ENCODE measurements at places on chromosomes 1 and 21.

- peak; percentile 94 for DNase-seq
Observed at GRCh38 chr1:19390901-19391595, 78.9 kb downstream of the SLC66A1 start.

- no peak for DNase-seq
Observed at GRCh38 chr1:30419831-30420230, 303.6 kb downstream of the MATN1 start.

DNA sequence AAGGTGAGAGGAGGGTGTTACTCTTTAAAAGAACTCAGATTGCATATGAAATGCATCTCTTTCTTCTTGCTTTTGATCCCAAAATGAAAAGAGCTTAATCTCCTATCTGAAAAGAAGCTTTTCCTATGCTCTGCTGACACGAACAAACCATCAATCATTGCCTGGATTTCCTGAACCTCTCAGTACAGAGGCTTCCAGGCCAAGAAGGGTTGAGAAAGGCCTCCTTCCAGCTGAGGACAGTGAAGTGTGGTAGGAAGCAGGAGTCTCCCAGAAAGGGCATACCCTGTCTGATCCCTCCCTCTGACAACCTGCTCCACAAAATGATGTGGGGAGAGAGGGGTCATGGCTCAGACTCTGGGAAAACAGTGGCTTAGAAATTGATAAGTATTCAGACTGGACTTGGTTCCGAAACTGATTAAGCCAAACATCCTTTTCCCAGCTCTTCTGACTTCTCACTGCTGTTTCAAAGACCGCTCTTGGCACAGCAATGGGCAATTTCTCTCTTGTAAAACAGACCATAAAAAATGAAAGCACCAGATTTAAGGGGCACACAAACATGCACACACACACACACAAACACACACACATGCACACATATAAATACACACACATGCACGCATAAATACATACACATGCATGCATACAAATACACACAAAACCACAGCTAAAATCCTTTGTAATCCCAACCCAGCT is 310.3 kb downstream of the SIPA1L2 start:
- no peak for DNase-seq

GRCh38 chr1:236913371-236914037 is 90.7 kb downstream of the MT1HL1 start:
- no peak for DNase-seq

DNA sequence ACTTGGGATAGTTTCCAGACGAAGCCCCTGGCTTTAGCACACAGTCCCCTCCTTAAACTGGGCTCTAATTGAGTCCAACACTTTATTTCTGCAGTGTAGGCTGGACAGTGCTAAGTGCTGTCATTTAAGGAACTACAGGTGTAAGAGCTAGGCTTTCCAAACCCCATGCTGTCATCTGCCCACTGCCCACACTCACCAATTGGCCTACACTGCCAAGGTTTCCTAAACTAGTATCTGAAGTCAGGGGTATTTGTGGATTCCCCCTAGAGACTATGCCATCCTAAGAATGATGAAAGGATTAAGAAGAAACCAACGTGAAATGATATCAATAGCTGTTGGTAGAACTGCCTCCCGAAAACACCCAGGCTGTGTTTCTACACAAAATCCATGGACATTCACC is 160.9 kb downstream of the TBX15 start:
- DNase-seq = no peak

DNA sequence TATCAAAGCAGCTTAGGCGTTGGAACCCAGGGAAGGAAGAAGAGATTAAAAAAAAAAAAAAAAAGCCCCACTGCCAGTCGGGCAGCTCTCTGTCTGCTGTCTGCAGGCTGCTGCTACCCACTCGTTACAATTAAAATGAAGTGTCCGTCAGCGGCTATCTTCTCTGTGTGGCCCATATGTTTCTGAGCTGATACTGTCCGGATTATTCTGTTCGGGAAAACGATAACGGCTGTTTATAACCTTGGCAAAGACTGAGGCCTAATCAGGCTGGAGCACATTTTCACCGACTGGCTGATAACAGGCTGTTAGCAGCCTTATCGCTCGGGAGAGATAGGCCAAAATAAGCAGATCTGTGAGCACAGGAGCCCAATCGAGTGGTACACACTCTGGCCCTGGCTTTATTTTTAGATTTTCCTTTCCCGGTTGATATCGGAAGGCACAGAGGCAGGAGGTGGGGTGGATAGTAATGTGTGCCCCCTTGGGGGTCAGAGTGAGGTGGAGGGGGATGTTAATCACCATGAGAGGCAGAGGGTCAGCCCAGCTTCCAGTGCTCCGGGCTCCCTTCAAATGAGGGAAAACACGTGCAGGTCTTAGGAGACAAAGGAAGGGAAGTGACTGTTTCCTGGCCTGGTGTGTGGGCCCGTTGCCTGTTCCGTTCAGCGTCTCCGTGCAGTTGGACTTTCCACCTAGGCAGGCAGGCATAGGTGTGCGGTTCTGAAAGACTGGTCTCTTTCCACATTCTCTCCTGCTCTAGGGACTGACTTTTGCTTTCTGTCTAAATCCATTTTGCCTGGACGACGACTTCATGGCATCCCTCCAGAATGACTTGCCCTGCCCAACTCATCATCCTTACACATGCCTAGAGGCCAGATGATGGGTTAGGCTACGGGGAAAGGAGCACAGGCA is 153.4 kb downstream of the PBX1 start:
- DNase-seq = peak; percentile 46

GRCh38 chr1:66752000-66752592 is at the start of gene DYNLT5:
TSS of gene DYNLT5 (plus strand) at chr1:66752459. CDS start at chr1:66754659, 2,200 bp downstream.
- DNase-seq = peak; percentile 65

DNA sequence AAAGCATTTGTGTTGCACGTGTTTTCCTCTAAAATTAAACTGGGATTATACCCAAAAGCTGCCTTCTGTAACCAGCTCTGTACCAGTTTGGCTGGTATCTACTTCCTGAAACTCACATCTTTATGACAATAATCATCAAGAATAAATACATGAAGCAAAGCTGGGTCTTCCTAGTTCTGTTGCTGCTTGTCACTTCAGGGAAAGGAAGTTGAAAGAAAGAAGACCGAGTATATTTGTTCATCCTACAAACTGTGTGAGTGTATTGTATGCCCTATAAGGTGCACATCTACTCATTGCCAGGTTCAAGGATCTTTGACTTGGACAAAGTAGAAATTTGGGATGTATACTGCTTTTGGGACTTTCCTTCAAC is 29.1 kb upstream of the IFNGR2 start:
- peak; percentile 30 for DNase-seq

DNA sequence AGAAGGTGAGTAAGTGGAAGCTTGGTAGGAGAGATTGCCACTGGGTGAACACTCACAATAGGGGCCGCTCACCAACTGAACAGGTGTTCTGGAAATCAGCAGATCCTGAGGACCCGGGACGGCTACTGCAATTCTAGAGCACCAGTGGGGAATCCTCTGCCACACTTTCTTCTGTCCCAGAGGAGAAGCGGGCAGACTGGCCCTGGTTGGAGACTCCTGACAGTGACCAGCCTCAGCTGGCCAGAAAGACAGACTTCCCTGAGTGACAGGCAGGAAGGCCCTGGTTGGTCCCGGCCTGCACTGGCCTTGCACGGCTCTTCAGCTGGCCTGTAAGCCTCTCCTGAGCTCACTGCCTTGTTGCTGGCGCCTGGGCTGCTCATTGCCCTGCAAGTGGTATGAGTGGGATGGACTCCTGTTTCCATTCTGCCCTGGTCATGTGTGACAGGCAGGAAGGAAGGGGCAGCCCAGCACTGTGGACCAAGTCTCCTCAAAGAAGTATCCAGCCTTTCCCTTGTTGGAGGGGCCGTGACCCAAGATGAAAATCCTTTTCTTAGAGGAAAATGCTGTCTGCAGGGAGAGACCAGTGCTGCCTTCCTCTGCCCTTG is 34.5 kb downstream of the MAN1C1 start:
- no peak for DNase-seq

GRCh38 chr21:35179990-35180540 is 131.0 kb upstream of the RUNX1 start:
- DNase-seq = peak; percentile 36

GRCh38 chr1:33007190-33008050 is 29.3 kb downstream of the AK2 start:
- peak; percentile 61 for DNase-seq

GRCh38 chr1:209723756-209724693 is 19.4 kb downstream of the HSD11B1 start:
- no peak for DNase-seq

GRCh38 chr1:53378061-53378460 is 50.2 kb upstream of the LRP8 start:
- DNase-seq = no peak

DNA sequence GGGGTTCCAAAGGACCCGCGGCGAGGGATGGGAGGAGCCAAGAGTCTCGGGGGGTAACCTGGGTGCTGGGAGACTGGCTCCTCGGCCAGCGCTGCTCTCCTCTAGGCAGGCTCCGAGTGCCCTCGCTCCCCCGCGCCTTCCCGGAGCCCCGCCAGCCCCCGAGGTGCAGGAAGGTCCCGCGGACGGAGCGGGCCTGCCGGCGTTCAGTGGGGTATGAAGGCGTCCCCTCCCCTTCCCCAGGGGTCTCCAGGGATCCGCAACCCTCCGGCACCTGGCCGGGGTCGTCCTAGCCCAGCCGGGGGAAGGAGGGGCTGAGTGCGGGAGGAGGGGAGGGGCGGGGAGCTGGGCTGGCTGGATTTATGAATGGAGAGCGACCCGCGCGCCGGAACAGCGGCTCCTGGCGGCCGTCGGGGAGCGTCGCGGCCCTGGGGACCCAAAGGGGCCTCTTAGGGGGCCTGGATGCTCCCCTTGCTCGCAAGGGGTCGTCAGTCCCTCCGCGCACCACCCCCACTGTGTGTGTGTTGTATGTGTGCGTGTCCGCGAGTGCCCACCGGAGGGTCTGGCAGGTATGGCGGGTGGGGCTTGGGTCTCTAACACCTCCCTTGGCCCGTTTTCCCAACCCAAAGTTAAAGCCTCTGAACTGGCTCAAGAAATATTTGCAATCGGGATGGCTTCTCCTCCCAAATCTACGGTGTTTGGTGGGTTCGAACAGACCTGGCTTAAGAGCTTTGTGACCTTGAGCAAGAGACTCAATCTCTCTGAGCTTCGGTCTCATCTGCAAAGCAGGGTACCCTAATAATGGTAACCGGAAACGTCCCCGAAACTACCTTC is 642 bp downstream of the HCRTR1 start:
- DNase-seq = peak; percentile 47

DNA sequence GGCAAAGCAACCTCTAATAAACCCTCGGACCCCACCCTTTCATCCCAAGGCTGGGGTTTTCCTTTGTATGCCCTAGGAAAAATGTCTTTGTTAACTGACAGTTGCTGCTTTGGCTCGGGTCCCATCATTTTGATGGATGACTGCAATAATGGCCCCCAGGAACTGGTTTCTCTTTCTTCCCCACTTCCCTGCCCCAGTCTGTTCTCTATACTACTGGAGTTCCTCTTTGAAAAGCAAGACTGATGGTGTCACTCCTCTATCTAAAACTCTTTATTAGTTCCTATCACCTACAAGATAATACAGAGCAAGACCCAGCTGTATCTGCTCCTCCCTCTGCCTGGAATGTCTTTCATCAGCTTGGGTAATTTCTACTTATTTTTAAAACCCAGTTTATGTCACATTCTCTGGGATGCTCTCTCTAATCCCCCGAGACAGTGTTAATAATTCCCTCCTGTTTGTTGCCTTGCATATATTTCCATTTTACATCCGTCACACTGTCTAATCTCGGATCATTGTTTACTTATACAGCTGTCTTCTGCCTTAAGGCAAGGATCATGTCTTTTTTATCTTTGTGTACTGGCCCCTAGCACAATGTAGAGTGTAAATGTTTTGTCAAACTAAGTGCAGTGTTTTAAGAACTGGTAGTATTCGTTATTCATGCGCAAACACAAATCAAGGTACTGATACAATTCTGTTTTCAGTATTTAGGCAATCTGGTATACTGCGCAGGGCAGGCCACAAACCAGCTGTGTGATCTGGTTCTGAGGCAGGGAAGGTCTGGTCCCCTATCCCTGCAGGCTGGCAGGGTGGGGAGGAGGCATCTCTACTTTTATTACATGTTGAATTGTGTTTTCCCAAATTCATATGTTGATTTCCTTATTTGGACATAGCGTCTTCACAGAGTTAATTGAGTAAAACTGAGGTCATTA is 16.1 kb downstream of the SLAMF1 start:
- DNase-seq = peak; percentile 11

- no peak for DNase-seq
Observed at GRCh38 chr1:225944951-225945350, 3.9 kb upstream of the LEFTY2 start.

DNA sequence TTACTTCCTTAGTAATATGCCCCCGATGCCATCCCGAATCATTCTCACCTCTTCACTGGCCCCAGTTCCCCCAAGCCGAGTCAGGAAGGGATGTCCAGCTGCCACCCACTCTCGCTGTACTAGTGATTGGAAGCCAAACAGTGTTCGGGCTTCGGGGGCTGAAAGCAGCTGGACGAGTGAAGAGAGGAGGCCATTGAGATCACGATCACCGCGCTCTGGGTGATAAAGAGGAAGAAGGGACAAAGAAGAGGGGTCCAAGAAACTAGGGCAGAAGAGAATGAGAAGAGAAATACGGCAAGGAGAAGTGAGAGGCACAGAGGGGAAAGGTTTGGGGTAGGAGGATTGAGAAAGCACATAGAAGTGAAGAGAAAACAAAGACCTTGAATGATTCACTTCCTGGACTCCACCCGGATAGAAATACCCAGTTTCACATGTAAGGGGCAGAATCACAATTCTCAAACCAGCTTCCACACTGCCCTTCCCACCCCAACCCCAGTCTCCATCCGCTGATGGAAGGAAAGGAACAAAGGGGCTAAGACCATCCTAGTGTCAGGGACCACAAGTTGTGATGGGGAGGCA is 3.7 kb upstream of the SF3B4 start:
- no peak for DNase-seq

DNA sequence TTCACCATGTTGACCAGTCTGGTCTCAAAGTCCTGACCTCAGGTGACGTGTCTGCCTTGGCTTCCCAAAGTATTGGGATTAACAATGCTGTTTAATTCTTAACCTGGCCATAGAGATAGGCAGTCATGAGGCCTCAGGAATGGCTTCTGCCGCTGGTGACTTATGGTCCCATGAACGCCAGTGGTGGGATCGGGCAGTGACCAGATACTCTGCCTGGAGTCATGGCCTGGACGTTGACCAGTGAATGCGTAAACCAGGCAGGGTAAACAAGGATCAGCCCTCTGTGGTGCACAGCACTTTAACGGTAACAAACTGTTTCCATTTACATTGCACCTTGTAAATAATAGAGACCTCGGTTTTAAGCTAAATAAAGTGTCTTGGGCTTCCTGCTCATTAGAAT is 23.0 kb downstream of the MTARC1 start:
- no peak for DNase-seq

GRCh38 chr1:111638320-111638719 is 18.7 kb downstream of the RAP1A start:
- DNase-seq = no peak

DNA sequence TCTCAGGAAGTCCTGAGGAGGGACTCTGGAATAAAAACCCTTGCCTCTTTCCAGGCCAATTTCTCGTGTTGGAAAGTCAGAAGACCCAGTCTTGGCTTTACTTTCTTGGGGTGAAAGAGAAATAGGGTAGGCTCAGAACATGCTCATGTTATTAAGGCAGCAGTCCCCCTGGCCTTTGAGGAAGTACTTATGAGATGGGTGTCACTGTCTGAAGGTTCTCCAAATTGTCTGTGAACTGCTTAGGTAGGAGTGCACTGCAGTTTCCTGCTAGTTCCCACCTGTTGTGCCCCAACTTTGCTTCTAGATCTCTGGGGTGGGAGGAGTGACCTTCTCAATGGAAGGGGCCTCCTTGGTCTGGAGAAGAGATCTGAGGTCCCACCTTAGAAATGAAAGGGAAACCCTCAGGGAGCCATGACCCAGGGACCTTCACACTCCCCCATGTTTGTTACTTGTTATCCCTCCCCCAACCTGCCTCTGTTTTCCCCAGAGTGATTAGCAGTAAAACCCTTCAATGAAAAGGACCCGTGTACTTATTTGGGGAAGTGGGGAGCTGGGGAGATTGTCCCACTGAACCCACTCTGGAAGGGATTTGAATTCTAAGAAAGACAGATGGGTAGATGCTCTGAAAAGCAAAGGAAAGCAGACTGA is 5.7 kb downstream of the ZNF691 start:
- no peak for DNase-seq
